T-helper 9 cell (primary cell): ENCODE measurements at places on chromosomes 3 and 15.

DNA sequence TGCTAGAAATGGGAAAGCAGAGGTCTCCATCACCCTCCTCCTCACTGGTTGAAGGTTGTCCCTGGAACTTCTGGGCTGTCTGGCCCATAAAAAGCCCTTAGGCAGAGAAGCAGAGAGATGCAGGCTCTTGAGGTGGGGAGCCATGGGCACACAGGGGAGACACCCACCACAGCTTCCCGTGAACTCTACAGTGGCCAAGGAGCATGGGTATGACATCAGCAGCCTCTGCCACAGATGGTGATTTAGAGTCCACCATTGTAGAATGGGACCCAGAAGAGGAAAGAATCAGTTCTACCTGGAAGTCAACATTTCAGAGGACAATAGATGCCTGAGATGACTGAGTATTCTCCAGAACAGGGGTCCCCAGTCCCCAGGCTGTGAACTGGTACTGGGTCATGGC lies 105.6 kb upstream of the LRRN1 start:
- DNase-seq, result no peak

GRCh38 chr15:68349151-68349550 lies 71.6 kb downstream of the FEM1B start:
- DNase-seq, result no peak

DNA sequence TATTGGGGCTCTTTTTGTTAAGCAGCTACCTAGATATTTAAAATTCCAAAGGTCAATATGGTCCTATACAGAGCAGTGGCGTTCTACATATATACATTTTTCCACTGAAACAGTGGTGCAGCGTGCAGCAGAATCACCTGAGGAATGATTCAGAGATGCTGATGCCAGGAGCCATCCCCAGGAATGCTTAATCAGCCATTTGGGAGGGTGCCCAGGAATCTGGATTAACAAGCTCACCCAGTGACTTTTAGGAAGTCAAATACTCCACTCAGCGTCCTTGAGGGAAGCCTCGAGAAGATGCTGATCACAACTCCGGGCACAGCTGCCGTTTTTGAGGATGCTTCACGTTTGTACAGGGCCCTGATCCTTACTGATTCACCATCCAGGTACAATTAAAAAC lies 82.6 kb upstream of the ARHGEF3 start:
- no peak for DNase-seq

- no peak for DNase-seq
Observed at GRCh38 chr15:60062826-60063225, 58.7 kb downstream of the FOXB1 start.

DNA sequence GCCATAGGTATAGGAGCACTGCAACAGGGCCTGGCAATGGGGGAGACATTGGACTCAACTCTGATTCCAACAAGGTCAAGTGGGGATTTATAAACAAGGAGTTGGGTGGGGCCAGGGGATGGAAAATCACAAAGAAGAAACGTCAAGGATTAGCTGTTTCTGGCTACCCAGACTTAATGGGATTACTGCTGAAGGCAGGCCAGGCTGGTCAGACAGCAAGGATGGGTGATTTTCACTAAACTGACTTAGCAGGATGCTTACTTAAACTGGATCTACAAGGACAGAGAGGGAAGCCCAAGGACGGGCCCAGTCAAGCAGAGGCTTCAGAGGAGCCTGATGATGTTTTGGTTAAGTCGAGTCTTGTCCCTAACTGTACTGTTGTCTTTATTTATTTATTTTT lies 76.2 kb downstream of the USP13 start:
- no peak for DNase-seq
